ENCODE measurements at places on chromosomes 7 and 10.

- DNase-seq = peak; percentile 61
Measured at GRCh38 chr10:87861566-87861952, 1.8 kb downstream of the KLLN start.

- no peak for DNase-seq
Measured at GRCh38 chr10:11035301-11035991, 17.8 kb downstream of the CELF2 start.

GRCh38 chr7:156019776-156020565, 207.7 kb upstream of the SHH start:
- no peak for DNase-seq

- no peak for DNase-seq
Measured at GRCh38 chr7:52249741-52250140, 785.7 kb upstream of the POM121L12 start.

DNA sequence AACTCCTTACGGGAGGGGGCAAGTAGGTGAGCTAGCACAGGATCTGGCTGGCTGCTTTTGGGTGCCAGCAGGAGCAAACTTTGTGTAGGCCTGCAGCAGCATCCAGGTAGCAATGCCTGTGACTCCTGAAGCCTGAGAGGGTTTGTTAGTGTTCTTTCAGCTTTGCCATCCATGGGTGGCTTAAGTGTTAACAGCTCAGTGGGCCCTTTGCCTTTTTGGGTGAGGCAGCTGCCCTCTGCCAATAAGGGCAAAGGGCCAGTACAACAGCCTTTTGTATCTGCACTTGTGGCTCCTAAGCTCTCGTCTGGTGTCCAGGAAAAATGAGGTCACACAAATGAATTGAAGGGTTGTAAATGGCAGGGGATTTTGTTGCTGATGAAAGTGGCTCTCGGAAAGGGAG, 359.0 kb upstream of the CHRM2 start:
- DNase-seq = no peak
